Activated gamma-delta T cell treated with anti-CD3 and anti-CD28 coated beads, Interleukin-2, amount 50 U/mL, for 16 hours (primary cell): ENCODE measurements at places on chromosomes 3 and 15.
A peak's percentile ranks its signal among the peaks of the same experiment; 100 is the strongest.

- DNase-seq = peak; percentile 25
Measured at GRCh38 chr15:67783303-67783702, 42.0 kb upstream of the SKOR1 start.

- no peak for DNase-seq
Measured at GRCh38 chr15:83068054-83068453, 1.0 kb upstream of the BTBD1 start.

DNA sequence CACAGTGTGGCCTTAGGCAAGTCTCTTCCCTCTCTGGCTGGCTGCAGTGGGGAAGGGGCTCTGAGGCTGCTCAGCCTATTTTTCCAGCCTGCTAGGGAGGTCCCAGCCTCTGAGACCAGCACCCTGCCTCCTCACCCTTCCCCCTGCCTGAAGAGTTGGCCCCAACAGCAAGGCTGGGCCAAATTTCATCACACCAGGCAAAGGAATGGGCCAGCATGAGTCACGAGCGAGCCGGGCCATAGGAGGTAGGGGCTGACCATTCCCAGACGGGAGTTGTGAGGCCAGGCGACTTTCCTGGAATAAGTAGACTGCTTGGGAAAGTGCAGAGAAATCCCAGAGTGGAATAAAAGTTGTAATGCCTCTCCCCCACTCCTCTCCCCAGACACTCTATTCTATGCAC is 5.7 kb upstream of the FBLN2 start:
- DNase-seq = no peak

- DNase-seq = no peak
Measured at GRCh38 chr3:66747696-66748095, 246.9 kb upstream of the LRIG1 start.

DNA sequence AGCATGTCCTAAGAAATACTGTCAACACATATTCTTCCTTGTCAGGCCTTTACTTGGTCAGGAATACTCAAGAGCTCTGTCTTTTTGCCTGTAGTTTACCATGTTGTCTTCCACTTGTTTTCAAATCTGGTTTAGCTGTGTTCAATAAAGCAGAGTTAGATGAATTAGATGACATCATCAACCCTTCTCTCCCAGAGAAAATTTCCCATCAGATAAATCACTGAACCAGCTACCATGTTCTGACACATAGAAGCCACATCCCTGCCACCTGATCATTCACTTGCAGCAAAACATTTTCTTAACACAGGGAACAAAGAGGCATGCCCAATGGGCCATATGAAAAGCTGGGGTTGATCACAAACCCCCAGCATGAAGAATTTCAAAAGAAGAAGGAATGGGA is 42.1 kb downstream of the TERC start:
- DNase-seq = no peak

DNA sequence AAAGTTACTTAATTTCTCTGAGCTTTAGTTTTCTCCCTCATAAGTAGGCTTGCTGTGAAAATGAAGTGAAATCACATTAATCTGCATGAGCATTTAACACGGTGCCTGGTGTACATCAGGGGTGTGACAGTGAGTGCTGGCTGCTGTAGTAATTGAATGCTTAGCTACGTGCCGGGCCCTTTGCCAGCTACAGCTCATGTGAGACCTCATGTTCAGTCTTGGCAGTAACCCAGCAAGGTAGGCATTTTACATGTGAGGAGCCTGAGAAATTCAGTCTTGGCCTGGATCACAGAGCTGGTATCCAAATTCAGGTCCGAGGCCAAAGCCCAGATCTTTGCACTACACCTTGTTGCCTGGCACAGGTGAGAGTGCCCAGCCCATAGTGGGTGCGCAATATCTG is 9.1 kb downstream of the GHRL start:
- no peak for DNase-seq

- DNase-seq = no peak
Measured at GRCh38 chr3:28651159-28651558, 302.5 kb upstream of the AZI2 start.

- no peak for DNase-seq
Measured at GRCh38 chr15:88077296-88078020, 179.1 kb downstream of the NTRK3 start.

- DNase-seq = no peak
Measured at GRCh38 chr3:128486205-128486628, 6.8 kb downstream of the GATA2 start.

DNA sequence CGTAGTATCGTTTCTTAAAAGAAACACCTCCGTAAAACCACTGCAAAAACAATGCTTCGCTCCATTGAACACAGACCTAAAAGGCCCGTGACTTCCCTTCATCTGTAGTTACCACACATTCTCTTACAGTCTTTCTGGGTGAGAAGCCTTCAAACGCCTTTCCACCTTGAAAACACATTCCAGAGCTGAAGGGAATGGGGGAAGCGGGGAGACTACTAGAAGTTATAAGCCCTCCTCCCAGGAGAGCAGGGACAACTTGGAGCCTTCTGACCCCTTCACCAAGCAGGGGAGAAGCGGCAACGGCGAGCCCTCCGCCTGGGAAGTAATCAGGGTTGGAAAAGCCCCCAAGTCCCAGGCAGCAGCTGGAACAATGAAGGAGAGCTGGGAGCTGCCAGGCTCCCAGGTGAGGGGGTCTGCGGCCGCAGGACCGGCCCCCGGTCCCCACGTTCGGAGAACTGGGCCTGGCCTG is 461 bp downstream of the SECISBP2L start:
- DNase-seq = no peak

GRCh38 chr3:48974076-48974864 is 15.8 kb upstream of the P4HTM start:
- no peak for DNase-seq

GRCh38 chr15:63308491-63308890 is 31.1 kb downstream of the APH1B start:
- DNase-seq = no peak

DNA sequence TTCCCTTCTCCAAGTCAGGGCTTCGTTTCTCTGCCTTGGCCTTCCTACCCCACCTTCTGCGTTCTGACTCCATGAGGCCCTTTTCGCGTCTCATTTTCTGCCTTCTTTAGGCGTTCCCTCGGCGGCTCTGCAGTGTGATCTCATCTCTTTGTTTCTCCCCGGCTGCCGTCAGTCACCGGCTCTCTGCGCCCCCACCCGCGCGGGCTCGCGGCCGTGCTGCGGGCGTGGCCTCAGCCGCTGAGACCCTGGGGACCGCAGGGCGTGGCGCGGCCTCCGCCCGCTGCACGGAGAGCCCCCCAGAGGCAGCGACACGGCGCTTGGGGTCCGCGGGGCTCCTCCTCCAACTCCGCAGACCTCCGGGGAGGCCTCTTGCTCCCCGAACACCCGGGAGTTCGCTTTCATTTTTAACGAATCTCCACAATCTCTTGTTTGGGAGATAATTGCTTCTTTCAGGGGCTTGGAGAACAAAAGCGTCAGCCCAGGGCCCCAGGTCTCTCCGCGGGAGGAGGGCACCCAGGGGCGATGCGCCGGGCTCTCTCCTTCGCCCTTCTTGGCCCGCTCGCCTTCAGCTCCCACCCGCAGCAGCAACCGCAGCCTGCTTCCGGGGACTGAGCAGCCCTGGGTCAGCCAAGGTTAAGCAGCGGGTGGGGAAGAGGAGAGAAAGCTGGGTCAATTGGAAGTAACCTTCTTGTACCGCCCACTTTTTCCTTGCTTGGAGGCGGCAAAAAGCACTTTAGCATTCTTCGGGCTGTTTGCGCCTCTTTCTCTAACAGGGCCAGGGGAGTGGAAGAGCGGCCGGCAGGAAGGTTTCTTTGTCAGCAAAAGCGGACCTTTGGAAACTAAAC is 35.2 kb downstream of the GAP43 start:
- DNase-seq = peak; percentile 51

DNA sequence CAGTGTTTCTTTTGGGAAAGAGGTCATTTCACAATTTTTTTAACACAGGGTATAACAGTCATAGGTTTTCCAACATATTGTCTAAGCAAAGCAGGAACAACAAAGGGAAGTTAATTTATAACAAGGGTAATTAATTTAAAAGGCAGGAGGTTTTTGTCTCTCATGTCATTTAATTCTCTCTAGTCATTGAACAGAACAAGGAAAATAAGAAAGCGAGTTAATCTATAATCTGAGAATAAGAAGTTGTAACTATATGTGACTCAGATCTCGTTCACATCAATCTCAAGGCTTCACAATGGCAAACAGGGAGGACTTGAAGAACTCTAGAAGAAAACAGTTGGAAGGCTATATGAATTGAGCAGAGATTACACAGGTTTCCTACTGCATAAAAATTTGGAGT is 579.8 kb upstream of the CCDC54 start:
- no peak for DNase-seq

DNA sequence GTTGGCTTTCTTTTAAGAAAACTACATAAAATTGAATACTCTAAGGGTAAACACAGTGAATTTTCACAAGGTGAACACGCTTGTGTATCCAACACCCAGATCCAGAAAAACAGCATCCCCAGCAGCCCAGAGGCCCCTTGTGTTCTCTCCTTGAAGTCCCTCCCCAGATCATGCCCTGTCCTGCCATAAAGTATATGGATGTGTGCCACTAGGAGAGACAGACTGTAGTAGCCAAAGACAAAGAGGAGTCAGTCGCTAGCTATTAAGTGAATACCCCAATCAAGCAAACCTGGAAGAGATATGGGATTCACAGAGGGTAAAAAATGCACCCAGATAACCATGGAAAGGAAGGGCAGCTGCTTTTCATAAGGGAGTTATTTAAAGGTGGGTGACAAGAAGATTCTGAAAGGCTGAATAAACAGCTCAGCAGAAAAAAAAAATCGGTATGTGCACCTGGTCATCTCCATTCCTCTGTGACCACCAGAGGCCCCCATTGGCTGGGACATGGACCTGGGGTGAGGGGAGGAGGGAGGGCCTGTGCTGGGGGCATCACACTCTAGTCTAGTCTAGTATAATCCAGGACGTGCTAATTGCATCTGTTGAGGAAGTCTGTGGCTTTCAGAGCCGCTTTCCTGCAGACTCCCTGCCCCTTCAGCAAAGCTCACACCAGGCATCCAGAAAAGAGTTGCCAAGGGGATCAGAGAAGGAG is 167.3 kb upstream of the NDN start:
- no peak for DNase-seq

- no peak for DNase-seq
Measured at GRCh38 chr3:12870942-12871341, 29.6 kb upstream of the RPL32 start.

- no peak for DNase-seq
Measured at GRCh38 chr15:34514251-34514670, 69.2 kb downstream of the GOLGA8B start.

GRCh38 chr3:165383381-165383780 is 187.2 kb upstream of the SLITRK3 start:
- DNase-seq = no peak

- DNase-seq = no peak
Measured at GRCh38 chr3:160128056-160128455, 97.2 kb upstream of the C3orf80 start.

DNA sequence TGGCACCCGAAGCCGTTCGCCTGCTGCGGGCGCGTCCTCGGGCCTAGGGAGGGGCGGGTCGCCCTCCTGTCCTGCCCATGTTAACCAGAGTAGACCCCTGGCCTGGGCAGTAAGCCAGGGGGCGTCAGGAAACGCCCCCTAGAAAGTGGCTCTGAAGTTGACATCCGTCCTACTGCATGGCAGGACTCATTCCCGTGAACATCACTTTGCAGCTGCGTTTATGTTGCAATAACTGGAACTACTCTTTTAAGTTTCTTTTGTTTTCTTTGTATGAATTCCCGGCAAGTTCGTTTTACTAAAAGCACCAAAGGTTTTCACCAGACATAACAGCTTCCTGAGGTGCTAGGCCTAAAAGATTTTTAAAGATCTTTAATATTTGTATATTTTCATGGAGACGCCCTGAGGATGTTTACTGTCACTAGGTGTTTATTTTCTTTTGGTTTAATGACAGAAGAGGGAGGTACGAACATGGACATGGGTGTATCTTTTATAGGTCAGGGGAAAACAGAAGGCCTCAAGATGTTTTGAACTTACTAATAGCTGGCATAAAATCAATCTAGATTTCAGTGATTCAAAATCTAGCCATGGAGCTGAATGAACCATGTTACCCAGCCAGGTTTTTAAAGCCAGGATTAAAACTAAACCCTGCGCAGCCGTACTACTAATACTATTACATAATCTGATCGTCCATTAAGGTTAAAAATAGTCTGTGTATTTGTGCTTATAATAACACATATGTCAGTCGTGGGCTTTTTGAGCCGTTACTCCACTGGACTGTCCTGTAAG is 1.0 kb downstream of the C15orf61 start:
- DNase-seq = no peak

DNA sequence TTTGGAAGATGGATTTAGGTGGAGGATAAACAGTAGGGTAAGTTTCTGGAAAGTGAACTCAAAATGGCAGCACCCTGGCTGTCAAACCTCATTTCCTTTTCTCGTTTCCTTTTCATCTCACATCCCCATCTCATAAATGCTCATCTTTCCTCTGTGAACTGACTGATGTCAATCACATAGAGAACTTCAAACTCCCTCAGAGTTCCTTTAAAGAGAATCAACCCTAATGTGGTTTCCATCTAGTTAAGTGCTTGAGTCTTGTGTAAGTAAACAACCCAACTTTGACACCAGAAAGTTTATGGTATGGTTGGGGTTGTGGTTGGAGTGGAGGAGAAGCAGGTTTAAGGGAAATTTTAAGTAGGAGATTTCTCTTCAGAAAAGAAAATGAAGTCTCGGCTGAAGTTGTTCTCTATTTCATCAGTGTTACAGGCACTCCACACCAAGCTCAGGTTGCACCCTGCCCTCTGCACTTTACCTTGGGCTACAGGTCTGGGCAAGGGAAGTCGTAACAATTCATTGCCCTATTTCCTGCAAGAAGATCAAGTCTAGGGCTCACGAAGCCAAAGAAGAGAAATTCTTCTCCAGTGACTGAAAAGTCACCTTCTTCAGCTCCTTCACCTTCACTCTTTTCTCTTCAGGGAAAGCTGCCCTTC is 34.4 kb upstream of the TNIK start:
- no peak for DNase-seq

GRCh38 chr3:128082546-128082945 is 30.3 kb downstream of the SEC61A1 start:
- DNase-seq = no peak

GRCh38 chr3:58963928-58964503 is 85.8 kb downstream of the CFAP20DC start:
- no peak for DNase-seq

DNA sequence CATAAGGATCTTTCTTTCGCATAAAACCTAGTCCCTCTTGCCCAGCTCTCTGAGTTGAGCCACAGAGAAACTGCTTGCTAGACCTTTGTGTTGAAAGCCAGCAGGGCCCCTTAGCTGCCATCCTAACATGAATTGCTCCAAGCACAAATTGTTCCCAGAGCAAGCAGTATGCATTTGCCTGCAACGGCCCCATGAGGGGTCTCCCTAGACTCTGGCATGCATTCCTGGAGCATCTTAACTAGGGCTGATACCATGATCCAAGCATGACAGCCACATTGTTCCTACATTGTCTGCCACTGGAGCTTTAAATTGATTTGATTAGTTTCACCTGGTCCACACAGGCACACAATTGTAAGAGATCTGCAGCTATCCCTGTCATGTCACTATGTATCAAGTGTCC is 428.1 kb downstream of the TAFA4 start:
- no peak for DNase-seq

GRCh38 chr3:129181819-129182218 is 1.9 kb downstream of the CNBP start:
- DNase-seq = no peak
